ENCODE measurements at places on chromosomes 4 and X.

DNA sequence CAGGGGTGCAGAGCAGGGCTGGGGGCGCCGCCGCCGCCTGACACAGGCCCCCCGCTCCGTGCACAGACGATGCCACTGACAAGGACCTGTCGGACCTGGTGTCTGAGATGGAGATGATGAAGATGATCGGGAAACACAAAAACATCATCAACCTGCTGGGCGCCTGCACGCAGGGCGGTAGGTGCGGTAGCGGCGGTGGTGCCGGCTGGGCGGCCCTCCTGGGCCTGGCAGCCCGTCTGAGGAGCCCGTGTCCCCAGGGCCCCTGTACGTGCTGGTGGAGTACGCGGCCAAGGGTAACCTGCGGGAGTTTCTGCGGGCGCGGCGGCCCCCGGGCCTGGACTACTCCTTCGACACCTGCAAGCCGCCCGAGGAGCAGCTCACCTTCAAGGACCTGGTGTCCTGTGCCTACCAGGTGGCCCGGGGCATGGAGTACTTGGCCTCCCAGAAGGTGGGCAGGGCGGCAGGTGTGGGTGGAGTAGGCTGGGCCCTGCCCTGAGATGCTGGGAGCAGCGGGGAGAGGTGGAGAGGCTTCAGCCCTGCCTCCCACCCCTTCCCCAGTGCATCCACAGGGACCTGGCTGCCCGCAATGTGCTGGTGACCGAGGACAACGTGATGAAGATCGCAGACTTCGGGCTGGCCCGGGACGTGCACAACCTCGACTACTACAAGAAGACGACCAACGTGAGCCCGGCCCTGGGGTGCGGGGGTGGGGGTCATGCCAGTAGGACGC is 12.6 kb downstream of the FGFR3 start:
- DNase-seq = no peak

DNA sequence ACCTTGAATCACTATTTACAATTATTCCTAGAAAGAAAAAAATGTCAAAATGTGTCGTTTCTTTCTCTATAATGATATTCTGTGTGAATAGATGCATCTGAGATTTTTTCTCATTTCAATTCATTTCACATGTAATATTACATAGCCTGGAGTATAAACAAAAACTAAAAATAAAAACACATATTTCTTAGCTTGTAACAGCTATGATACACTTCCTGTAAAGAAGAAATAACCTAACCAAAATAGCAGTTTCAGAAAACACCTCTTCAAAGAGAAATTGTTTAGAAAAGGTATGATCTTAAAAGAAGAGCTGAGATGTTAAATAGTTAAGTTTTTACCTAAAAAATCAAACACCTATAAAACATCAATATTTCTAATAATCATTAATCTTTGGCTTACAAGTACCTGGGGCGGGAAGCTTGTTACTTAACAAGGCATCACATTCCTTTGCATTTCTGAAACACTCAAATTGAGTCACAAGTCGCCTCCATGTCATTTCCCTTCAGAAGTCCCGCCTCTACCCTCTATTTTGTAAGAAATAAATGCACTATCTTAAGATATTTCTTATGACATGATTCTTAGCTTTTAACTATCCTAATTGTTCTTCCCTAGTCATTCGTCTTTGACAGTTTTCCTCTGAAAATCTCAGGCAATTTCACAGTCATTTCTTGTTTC is 76.5 kb downstream of the PCDH18 start:
- no peak for DNase-seq

DNA sequence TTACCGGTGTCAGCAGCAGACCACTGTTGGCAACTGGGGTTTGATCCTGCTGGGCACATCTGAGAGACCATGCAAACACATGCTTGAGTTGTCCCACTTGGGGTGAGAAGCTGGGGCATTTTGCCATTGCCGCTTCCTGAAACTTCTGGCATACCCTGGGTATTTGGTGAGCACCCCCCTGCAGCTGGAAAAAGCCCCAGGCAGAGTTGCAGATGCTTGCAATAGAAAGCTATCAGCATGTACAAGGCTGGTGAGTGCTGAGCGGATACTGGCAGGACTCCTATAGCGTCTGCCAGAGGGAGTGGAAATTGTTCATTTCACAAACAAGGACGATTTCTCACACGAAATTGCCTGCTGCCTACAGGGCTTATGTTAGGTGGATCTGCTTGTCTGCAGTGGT is 32.3 kb downstream of the SUPT20HL1 start:
- no peak for DNase-seq

- no peak for DNase-seq
Measured at GRCh38 chr4:153204247-153204671, at the start of gene TRIM2. TSS of gene TRIM2 (plus strand) at chr4:153204443. CDS start at chr4:153204531, 88 bp downstream.

DNA sequence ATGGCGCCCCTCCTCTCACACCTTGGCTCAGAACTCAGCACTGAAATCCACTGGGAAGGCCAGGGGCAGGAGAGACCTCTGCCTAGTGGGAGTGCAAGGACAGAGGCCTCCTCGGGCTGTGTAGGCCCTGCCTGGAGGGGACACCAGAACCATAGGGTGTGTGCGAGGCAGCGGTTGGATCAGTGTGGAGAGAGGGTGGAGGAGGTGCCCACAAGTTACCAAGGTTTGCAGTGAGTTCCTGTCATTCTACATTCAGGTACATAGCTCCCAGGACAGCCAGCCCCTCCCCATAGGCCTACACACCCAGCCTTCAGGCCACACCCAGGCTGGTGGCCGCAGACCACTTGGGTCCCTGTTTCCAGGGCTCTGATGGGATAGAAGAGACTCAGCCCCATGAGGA is 19.2 kb upstream of the SPON2 start:
- DNase-seq = no peak

- DNase-seq = no peak
Measured at GRCh38 chr4:110793381-110793801, 170.5 kb upstream of the PITX2 start.

DNA sequence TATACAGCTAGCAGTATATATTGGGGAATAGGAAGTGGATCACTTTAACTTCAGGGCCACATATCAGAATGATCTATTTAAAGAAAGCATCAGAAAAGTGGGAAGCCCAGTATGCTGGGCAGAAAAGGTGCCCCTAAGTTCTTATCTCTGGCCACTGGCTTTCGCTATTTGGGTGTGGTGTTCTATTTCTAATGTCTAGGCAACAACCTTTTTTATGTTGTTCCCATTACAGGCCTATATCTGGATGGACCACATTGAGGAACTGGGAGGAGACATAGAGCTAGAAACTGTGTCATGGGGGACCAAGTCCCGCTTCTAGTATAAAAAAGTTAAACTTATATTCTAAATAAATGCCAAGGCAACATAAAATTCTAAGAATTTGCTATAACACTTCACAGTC is 935.6 kb downstream of the PDHA2 start:
- no peak for DNase-seq

- DNase-seq = no peak
Measured at GRCh38 chrX:106203315-106203714, 35.2 kb downstream of the PWWP3B start.

DNA sequence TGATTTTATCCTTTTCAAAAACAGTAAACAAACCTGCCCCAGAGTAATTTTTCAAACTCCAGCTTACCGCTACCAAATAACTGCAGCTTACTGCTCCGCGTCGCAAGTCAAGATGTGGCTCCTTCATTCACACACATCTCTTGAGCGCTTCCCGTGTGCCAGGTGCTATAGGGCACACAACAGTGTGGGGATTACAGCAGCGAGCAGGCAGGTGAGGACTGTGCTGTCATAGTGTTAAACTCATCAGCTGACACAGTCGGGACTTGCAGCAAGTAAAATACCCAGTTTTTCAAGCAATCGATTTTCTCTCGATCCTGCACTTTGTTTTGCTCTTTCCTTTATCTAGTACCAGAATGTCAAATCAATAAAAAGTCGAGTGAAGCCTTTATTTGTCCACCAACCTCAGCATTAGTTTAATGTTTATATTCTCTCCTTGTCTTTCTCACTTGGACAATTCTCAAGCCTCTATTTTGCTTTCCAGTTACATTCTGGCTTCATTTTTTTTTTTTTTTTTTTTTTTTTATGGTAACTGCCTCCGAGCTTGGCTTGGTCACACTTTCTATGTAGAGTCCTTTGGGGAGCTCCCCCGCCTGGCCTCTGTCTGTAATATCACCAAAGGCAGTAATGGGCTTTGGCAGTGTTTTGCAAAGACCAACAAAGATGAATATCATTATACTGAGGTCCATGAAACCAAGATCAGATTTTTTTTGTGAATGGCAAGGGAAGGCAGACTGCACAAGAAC is 8.3 kb upstream of the ASB5 start:
- DNase-seq = peak; percentile 3

- no peak for DNase-seq
Measured at GRCh38 chr4:95835672-95836071, 4.2 kb upstream of the PDHA2 start.

- DNase-seq = no peak
Measured at GRCh38 chrX:96693407-96693806, 8.8 kb downstream of the DIAPH2 start.

DNA sequence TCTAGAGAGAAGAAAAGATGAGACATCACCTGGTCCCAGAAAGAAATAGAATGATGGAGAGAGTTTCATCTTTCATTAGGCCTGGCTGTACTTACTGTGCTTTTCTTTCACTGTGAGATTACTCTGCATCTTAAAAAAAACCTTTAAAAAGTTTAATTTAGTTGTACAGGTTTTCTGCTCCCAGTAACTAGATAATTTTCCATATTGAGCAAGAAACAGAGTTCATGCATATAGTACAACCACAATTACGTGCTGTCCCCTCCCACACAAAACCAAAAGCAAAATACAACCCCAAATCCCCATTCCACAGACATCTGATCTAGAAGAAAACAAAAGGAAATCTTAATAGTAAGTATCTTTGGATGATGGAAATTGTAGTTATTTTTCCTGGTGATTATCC is 371.2 kb downstream of the SH2D1A start:
- DNase-seq = no peak

GRCh38 chr4:143667461-143667860 is 33.0 kb downstream of the FREM3 start:
- no peak for DNase-seq

- DNase-seq = no peak
Measured at GRCh38 chr4:27048429-27049238, 188.0 kb downstream of the STIM2 start.

- no peak for DNase-seq
Measured at GRCh38 chr4:153729895-153730294, 29.9 kb downstream of the RNF175 start.

All from activated T-cell treated with anti-CD3 and anti-CD28 coated beads for 24 hours (primary cell).